ENCODE measurements at places on chromosomes 2 and 18. TPM values are rescaled to one million over a fixed set of nuclear protein-coding genes. Genes with fewer than 3 reads are reported as not detected.

DNA sequence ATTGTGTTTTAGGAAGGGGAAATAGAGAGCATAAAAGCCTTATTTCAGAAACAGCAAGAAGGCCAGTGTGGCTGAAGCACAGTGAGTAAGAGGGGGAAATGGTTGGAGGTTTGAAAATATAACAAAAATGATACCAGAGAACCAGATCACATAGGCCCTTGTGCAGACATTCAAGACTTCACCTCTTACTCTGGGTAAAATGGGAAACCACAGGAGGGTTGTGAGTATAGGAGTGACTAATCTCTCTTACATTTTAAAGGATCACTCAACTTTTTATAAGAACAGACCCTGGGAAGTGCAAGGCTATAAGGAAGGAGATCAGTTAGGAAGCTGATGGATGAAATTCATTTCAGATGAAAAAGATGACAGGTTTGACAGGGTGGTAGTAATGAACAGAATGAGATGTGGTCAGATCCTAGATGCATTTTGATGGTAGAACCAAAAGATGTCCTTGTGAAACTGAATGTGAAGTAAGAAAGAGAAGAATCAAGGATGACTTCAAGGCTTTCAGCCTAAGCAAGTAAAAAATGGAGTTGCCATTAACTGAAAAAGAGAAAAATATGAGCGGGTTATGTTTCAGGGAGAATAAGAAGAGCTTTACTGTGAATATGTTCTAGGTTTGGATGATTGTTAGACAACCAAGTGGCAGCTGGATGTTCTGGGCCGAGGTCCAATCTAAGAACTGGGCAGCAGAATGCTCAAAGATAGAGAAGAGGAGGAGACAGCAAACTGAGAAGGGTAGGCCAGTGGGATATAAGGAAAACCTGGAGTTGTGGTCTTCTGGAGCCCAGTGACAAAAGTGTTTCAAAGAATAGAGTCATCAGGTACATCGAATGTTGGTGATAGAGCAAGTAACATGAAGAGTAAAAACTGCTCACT lies 65.1 kb downstream of the USP40 start:
- no peak for DNase-seq

DNA sequence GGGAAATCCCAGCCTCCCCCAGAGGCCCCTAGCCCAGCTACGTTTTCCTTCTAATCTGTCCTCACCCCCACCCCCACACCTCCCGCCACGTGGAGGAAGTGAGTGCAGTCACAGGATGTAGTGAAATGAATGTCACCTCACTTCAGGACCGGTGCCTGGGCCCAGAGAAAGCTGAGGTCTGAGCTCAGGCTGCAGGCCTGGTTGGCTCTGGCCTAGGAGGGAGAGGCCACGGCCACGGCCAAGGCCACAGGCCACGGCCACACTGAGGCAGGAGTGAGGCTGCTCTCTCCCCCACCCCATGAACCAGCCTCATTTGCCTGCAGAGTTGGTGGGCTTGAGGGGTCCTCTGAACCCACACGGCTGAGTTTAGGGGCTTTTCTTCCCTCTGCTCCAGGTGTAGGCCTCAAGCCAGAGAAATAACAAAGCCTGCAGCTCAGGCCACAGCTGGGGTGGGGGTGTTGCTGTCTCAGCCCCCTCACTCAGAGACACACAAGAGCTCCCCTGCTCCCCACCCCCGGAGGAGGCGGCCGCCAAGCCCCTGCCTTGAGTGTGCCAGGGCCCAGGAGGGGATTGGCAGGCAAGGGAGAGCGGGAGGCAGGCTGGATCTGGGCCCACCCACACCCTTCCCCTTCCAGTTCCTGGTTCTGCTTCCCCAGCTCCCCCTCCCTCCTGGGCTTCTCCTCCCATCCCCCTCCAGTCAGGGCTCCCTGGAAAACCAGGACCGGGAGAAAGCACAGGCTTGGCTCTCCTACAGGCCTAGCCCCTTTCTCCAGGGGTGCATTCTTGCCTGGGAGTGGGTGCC lies 27.0 kb downstream of the DNMT3A start:
- peak; percentile 53 for DNase-seq

- peak; percentile 61 for DNase-seq
These were observed 456.3 kb downstream of the DLGAP1 start for GRCh38 chr18:3998698-3999333.

DNA sequence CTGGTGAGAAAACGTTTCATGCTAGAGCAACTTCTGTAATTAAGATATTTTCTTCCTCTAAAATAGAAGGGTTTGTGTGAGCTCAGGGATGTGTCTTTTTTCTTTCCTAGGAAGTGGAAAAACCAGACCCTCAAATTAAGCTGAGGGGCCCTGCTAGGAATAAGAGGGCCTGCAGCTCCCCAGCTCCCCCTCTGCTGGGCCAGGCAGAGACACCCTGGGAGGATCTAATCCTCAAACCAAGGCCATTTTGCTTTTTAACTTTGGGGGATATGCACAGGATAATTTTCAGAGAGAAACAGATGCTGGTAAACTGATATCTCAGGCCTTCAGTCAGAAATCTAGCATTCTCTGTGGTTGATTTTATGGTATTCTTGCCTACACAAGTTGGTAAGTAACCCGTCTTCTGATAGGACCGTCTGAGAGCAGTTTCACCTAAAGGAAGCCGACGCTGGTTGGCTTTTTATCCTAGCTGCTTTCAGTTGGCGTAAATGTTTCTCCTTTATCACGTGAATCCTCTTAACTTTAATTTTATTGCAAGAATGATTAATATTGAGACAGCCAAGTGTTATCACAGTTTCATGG lies 34.8 kb downstream of the SNTG2 start:
- DNase-seq = no peak

DNA sequence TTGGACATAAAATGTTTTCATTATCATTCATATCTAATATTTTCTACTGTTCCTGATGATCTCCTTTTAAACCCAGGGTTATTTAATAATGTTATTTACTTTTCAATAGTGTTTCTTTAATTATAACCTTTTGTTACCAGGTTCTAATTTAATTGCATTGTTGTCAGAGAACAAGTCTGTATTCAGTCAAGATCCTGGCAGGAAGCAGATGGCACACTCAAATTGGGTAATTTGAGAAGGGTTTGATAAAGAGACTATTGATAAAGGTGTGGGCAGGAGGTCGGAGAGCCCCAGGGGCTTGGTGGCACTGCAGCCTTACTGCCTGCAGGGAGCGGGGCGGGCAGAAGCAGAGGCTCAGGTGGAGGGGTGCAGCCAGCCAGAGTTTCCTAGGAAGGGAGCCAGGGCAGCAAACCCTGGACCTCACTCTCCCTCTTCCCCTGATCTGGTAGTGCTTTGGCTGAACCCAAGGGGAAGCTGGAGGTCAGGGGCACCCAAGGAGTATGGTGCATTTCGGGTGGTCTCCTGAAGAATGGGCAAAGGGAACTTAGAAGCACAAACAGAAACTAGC lies 2.3 kb upstream of the KIF1A start:
- no peak for DNase-seq

DNA sequence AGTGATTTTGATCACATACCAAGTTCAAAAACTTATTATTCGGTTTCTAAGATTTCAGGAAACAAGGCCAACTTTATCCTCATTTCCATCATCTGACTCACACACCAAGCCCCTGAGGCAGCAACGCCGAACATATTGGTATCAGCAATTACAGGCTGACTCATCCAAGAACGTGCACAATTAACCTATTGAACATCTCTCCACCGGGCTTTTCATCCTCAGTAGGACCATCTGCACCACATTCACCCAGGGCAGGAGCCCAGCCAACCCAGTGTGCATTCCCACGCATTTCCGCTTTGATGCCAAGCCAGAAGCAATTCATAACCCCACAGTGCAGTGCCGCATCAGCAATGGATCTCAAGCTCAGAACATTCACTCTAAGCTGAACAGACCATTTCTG lies 52.9 kb downstream of the SCG2 start:
- DNase-seq = peak; percentile 88

VWA3B gene
- total RNA-seq = not detected
